Sigmoid colon (tissue), 7 donors: ENCODE measurements at places on chromosomes 11 and 22. TPM values are rescaled to one million over a fixed set of nuclear protein-coding genes. Genes with fewer than 3 reads are reported as not detected.

- no peak overlapping the region for H3K27ac ChIP-seq
- H3K27me3 ChIP-seq, result no peaks in the 10 kb centered on the region
- no peak for DNase-seq
- no peak overlapping the region for H3K4me3 ChIP-seq
- H3K4me1 ChIP-seq, result no peaks in the 10 kb centered on the region
These were observed 17.7 kb upstream of the MS4A7 start for GRCh38 chr11:60360621-60361020.

- DNase-seq, result no peak
- no peak overlapping the region for H3K27ac ChIP-seq
- H3K36me3 ChIP-seq, result no peaks in the 10 kb centered on the region
- no peaks in the 10 kb centered on the region for H3K27me3 ChIP-seq
These were observed 713.5 kb upstream of the API5 start for GRCh38 chr11:42598341-42598740.

GRCh38 chr11:63670096-63670432 is 1.1 kb downstream of the ATL3 start:
- peak overlapping the region; percentile 72 for H3K4me3 ChIP-seq
- peaks cover 53% of the 10 kb centered on the region for H3K4me1 ChIP-seq
- H3K27me3 ChIP-seq, result no peaks in the 10 kb centered on the region
- H3K27ac ChIP-seq, result peak overlapping the region; percentile 97
- no peaks in the 10 kb centered on the region for H3K36me3 ChIP-seq

ADM2 gene
- not detected for total RNA-seq

- H3K27ac ChIP-seq, result no peak overlapping the region
- H3K36me3 ChIP-seq, result no peaks in the 10 kb centered on the region
- no peaks in the 10 kb centered on the region for H3K27me3 ChIP-seq
- no peaks in the 10 kb centered on the region for H3K4me1 ChIP-seq
- peak; percentile 50 for DNase-seq
These were observed 161.8 kb upstream of the B3GAT1 start for GRCh38 chr11:134573857-134574256.

DNA sequence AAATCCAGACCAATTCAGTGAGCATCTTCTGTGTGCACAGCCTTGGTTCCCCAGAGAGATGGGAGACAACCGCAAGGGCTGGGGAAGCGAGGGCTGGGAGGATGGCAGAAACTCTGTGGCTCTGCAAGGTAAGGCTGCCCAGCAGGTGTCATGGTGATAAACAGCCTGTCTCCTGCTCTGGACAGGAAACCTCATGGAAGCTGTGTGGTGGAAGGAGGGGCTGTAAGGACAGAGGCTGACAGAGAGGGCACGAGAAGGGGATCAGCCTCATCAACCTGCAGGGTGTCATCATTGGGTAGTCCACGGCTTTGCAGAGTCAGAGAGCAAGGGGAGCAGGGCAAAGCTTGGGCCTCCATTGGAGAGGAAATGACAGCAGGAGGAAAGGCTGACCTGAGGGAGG is 138.4 kb upstream of the CADM1 start:
- H3K27me3 ChIP-seq, result peaks cover 16% of the 10 kb centered on the region
- no peak overlapping the region for H3K27ac ChIP-seq
- no peaks in the 10 kb centered on the region for H3K4me1 ChIP-seq

DNA sequence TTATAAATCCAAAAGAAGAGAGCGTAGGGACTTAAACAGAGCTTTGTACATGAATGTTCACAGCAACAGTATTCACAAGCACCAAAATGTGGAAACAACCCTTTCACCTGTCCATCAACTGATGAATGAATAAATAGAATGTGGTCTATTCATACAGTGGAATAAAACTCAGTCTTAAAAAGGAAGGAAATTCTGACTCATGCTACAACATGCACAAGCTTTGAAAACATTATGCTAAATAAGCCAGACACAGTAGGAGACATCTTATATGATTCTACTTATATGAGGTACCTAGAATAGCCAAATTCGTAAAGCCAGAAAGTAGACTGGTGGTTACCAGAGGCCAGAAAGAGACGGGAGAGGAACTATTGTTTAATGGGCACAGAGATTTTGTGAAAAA is 74.3 kb downstream of the SHANK2 start:
- no peaks in the 10 kb centered on the region for H3K36me3 ChIP-seq
- no peak overlapping the region for H3K27ac ChIP-seq
- DNase-seq, result no peak
- H3K27me3 ChIP-seq, result no peaks in the 10 kb centered on the region
- no peak overlapping the region for H3K4me3 ChIP-seq

- no peak overlapping the region for H3K4me3 ChIP-seq
- no peak for DNase-seq
- no peaks in the 10 kb centered on the region for H3K27me3 ChIP-seq
- H3K36me3 ChIP-seq, result no peaks in the 10 kb centered on the region
- no peak overlapping the region for H3K27ac ChIP-seq
These were observed 66.4 kb downstream of the CTTN start for GRCh38 chr11:70464509-70465361.

- no peak overlapping the region for H3K27ac ChIP-seq
- no peaks in the 10 kb centered on the region for H3K4me1 ChIP-seq
- H3K27me3 ChIP-seq, result no peaks in the 10 kb centered on the region
These were observed 32.2 kb upstream of the MYO18B start for GRCh38 chr22:25709758-25710157.

CYB5R3 gene
- total RNA-seq, result 71.5 TPM

EIF3F gene
- total RNA-seq, result 233 TPM

B4GAT1 gene
- total RNA-seq, result 42.8 TPM

GRCh38 chr11:19076744-19077589 is 16.4 kb upstream of the MRGPRX2 start:
- H3K4me3 ChIP-seq, result no peak overlapping the region
- no peaks in the 10 kb centered on the region for H3K36me3 ChIP-seq
- H3K27ac ChIP-seq, result no peak overlapping the region
- peaks cover 9% of the 10 kb centered on the region for H3K4me1 ChIP-seq
- DNase-seq, result no peak

- H3K36me3 ChIP-seq, result peaks cover 5% of the 10 kb centered on the region
- H3K4me1 ChIP-seq, result peaks cover 3% of the 10 kb centered on the region
- no peak overlapping the region for H3K4me3 ChIP-seq
- no peak for DNase-seq
These were observed 21.9 kb downstream of the IGSF9B start for GRCh38 chr11:133934599-133935550.

OR51B2 gene
- total RNA-seq, result 0.66 TPM

- H3K4me3 ChIP-seq, result no peak overlapping the region
- no peaks in the 10 kb centered on the region for H3K4me1 ChIP-seq
- no peak for DNase-seq
- no peaks in the 10 kb centered on the region for H3K27me3 ChIP-seq
- no peaks in the 10 kb centered on the region for H3K36me3 ChIP-seq
- H3K27ac ChIP-seq, result no peak overlapping the region
These were observed 256.2 kb downstream of the AASDHPPT start for GRCh38 chr11:106333678-106334077.

OR4C15 gene
- not detected for total RNA-seq

GRCh38 chr11:102151784-102152525 is 41.7 kb downstream of the YAP1 start:
- H3K36me3 ChIP-seq, result no peaks in the 10 kb centered on the region
- peaks cover 40% of the 10 kb centered on the region for H3K4me1 ChIP-seq
- no peak overlapping the region for H3K27ac ChIP-seq
- H3K4me3 ChIP-seq, result no peak overlapping the region
- DNase-seq, result no peak

TMEM191C gene
- total RNA-seq, result 0.83 TPM

DNA sequence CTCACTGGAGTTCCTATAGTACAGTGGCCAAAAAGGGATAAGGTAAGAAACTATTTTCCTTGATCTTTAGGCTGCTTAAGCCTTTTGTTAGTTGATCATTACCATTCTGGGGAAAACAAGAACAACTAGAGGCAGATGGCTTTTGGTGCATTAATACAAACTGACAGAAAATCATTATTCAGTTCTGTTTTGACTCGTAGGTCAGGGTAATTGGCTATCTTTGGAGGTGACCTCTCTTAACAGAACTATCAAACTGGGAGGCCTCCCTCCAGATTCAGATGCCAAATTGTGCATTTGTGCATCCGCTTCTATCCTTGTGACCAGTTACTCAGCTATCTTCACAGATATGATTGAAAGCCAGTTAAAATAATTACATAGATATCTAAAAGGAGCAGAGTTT is 23.2 kb upstream of the GRK2 start:
- H3K36me3 ChIP-seq, result peaks cover 52% of the 10 kb centered on the region
- H3K27ac ChIP-seq, result peak overlapping the region; percentile 98
- no peak for DNase-seq
- no peaks in the 10 kb centered on the region for H3K27me3 ChIP-seq
- peaks cover 54% of the 10 kb centered on the region for H3K4me1 ChIP-seq
- H3K4me3 ChIP-seq, result no peak overlapping the region

DNA sequence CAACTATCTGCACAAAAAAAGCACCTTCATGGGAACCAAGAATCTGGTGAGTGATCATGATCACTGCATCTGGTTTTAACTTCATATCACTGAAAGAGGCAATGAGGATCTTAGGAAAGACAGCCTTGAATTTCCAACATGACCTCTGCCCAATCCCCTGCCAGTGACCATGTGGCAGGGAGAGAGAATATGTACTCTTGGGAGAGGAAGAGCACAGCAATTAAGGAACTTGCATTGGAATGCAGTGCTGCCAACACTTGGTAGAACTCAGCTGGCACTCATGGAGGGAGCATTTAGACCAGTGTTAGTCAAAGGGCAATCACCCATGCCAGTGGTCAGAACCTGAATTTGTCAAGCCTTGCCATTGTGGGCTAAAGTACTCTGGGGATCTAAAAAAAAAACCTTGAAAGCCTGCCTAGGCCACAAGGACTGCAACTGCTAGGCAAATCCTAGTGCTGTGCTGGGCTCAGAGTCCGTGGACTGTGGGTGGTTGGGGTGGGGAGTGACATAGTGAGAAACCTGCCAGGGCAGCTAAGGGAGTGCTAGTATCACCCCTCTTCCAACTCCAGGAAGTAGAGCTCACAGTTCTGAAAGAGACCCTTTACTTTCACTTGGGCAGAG is 23.1 kb downstream of the JRKL start:
- no peak overlapping the region for H3K27ac ChIP-seq
- no peaks in the 10 kb centered on the region for H3K36me3 ChIP-seq
- H3K27me3 ChIP-seq, result no peaks in the 10 kb centered on the region
- no peak for DNase-seq

GRCh38 chr11:79449040-79449439 is 8.2 kb upstream of the TENM4 start:
- DNase-seq, result no peak
- no peaks in the 10 kb centered on the region for H3K36me3 ChIP-seq
- no peak overlapping the region for H3K4me3 ChIP-seq
- no peaks in the 10 kb centered on the region for H3K4me1 ChIP-seq
- H3K27me3 ChIP-seq, result no peaks in the 10 kb centered on the region

PTPRCAP gene
- total RNA-seq, result 1.5 TPM

DNA sequence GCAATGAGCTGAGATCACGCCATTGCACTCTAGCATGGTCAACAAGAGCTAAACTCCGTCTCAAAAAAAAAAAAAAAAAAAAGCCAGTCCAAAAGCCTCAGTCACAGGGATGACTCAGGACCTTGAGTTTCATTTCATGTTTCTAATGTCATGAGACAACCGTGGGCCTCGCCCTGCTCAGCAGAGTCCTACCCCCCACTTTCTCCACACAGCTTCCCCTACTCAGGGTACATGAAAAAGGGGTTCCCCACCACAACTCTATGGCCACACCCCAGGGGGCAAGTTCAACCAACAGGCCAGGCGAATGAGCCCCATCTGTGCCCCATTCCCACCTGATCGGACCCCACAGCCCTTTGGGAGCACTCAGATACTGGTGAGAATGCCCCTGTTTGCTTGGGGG is 24.3 kb upstream of the ADA2 start:
- H3K36me3 ChIP-seq, result no peaks in the 10 kb centered on the region
- no peaks in the 10 kb centered on the region for H3K4me1 ChIP-seq
- no peak overlapping the region for H3K27ac ChIP-seq
- no peaks in the 10 kb centered on the region for H3K27me3 ChIP-seq
- DNase-seq, result no peak

GRCh38 chr11:93512073-93512475 is 31.1 kb downstream of the SMCO4 start:
- no peaks in the 10 kb centered on the region for H3K36me3 ChIP-seq
- H3K27ac ChIP-seq, result no peak overlapping the region
- no peak for DNase-seq

- no peak for DNase-seq
- H3K4me1 ChIP-seq, result no peaks in the 10 kb centered on the region
- peaks cover 5% of the 10 kb centered on the region for H3K36me3 ChIP-seq
- no peaks in the 10 kb centered on the region for H3K27me3 ChIP-seq
- H3K27ac ChIP-seq, result no peak overlapping the region
These were observed 54.0 kb downstream of the MIAT start for GRCh38 chr22:26711205-26711963.

HEPHL1 gene
- not detected for total RNA-seq

- DNase-seq, result no peak
- no peak overlapping the region for H3K27ac ChIP-seq
- H3K27me3 ChIP-seq, result no peaks in the 10 kb centered on the region
- H3K36me3 ChIP-seq, result no peaks in the 10 kb centered on the region
- no peak overlapping the region for H3K4me3 ChIP-seq
These were observed 47.4 kb downstream of the CHST1 start for GRCh38 chr11:45617871-45618601.

GRCh38 chr11:102664001-102664752 is 39.0 kb upstream of the MMP20 start:
- no peak for DNase-seq
- H3K27me3 ChIP-seq, result no peaks in the 10 kb centered on the region
- no peak overlapping the region for H3K27ac ChIP-seq

GRCh38 chr11:119758291-119758690 is 29.3 kb upstream of the NECTIN1 start:
- no peak for DNase-seq
- no peaks in the 10 kb centered on the region for H3K27me3 ChIP-seq
- H3K4me1 ChIP-seq, result no peaks in the 10 kb centered on the region
- no peaks in the 10 kb centered on the region for H3K36me3 ChIP-seq
- H3K27ac ChIP-seq, result no peak overlapping the region

DNA sequence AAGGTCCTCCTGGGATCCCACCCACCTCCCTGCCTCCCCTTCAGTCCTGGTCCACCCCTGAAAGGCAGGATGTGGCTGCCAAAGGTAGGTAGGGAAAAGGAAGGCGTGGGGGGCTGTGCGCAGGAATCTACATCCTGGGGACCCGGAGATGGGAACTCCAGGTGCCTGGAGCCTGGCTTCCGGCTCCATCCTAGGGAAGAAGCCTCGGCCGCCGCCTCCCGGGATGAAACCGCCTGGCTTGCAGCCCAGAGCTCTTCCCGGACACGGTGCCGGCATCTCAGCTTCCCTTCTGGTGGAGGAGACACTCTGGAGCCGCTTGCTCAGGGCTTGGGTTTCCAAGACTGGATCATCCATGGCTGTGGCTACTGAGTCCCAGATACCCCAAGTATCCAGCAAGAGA is 33.3 kb upstream of the PDGFB start:
- no peaks in the 10 kb centered on the region for H3K4me1 ChIP-seq
- peak overlapping the region; percentile 20 for H3K27ac ChIP-seq
- no peaks in the 10 kb centered on the region for H3K27me3 ChIP-seq
- no peaks in the 10 kb centered on the region for H3K36me3 ChIP-seq
- H3K4me3 ChIP-seq, result no peak overlapping the region

GRCh38 chr22:39223091-39223710 is 21.6 kb downstream of the PDGFB start:
- DNase-seq, result no peak
- H3K27me3 ChIP-seq, result no peaks in the 10 kb centered on the region
- H3K36me3 ChIP-seq, result peaks cover 33% of the 10 kb centered on the region

CRYAB gene
- 186 TPM for total RNA-seq
